HL-60 (cell line): ENCODE measurements at places on chromosomes 6 and 20.
A peak's percentile ranks its signal among the peaks of the same experiment; 100 is the strongest.

DNA sequence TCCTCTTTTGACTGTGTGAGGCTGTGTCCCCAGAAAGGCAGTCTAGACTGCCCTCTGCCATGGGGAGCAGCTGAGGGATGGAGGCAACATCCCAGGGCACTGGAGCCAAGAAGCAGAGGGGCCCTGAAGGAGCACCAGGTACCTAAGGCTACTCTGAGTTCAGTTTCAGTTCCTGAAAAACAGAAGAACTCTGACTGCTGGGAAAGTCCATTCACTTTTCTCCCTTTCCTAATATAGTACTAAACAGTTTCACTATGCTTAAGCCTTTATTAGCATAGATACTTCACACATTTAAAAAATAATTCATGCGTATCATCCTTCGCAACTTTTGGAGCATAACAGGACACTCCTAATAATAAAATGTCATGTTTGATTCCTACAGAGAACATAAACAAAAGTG, 130.0 kb downstream of the FOXC1 start:
- DNase-seq, result no peak

- DNase-seq, result no peak
Observed at GRCh38 chr6:29107758-29108157, at the start of gene OR2J3. OR2J3 (plus strand) TSS chr6:29108058; CDS start chr6:29111891, 3,833 bp downstream.

GRCh38 chr6:40427196-40427595, 160.0 kb downstream of the LRFN2 start:
- DNase-seq, result no peak

- no peak for DNase-seq
Observed at GRCh38 chr6:16089232-16090062, 39.4 kb upstream of the MYLIP start.

DNA sequence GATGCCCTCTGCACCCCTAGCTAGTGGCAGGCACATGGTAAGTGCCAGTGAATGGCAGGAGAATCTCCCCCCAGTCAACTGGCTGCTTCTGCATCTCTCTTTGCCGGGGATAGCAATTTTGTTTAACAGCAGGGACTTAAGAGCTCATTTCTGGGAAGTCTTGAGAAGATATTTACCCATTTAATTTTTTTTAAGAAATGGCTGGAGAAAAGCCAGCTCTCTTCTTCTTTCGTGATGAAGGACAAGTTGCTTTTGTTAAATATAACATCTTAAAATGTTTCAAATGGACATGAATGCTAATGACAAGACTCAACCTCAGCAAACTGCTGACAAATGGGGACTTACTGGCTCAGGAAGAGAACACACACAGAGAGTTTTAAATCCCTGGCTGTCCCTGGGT, 55.0 kb upstream of the IYD start:
- DNase-seq, result no peak

- DNase-seq, result no peak
Observed at GRCh38 chr6:12062605-12063004, 50.5 kb downstream of the HIVEP1 start.

DNA sequence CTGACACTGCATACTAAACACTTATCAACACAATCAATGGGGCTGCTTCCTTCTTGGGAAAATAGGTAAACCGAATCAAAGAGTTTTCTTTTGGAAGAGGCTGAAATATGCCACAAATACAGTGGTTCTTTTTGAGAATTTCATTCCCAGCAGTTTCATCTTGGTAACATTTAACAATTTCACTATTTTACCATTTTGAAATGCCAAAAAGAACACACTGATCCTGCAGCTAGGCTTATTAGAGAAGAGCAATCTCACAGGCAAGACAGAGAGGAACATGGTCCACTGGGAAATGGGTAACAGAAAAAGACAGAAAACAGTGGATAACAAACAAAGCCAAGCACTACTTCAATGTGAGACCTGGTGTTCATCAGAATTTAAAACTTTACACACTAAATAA, 2.5 kb downstream of the CNR1 start:
- DNase-seq, result no peak

- DNase-seq, result peak; percentile 5
Observed at GRCh38 chr6:159217595-159218275, 48.5 kb downstream of the FNDC1 start.

- DNase-seq, result no peak
Observed at GRCh38 chr20:59644371-59644939, 40.1 kb downstream of the PHACTR3 start.

- no peak for DNase-seq
Observed at GRCh38 chr20:45069261-45069660, 31.7 kb downstream of the KCNS1 start.

- DNase-seq, result peak; percentile 2
Observed at GRCh38 chr6:9412951-9413559, 977.7 kb upstream of the SLC35B3 start.

DNA sequence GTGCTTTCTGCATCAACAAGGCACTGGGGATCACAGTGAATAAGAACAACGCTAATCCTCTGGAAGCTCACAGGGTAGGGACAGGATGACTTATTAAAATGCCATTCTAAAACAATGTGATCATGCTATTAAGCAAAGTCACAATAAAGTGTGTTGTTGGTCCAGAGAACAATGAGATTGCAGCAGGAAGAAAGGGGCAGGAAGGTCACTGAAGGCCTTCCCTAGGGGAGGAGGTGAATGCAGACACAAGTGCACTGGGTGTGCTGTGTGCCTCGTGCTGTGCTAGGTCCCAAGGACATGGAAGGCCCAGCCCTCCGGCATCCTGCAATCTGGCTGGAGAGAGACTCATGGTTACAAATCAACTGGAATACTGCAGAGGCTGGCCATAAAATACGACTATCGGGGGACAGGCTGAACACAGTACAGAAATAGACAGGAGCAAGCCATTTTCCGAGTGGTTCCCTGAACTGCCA, 55.7 kb downstream of the LYRM4 start:
- DNase-seq, result no peak

DNA sequence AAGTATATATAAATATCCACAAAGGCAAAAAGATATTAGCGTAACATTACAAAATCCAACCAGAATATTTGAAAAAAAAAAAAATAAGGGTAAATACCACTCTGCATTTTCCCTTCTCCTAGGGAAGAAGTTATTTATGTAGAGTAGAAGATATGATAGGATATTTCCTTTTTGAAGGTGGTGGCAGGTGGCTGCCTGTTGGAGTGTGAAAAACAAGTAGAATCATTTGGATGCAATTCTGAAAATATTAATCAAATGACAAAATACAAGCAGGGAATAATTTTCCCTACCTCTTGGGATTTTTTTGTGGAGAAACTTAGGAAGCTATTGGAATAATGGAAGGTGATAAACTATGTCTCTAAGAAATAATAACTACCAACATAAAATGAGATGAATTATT, 62.5 kb upstream of the OGFRL1 start:
- no peak for DNase-seq

GRCh38 chr20:4563031-4563430, 158.7 kb upstream of the PRND start:
- DNase-seq, result no peak

DNA sequence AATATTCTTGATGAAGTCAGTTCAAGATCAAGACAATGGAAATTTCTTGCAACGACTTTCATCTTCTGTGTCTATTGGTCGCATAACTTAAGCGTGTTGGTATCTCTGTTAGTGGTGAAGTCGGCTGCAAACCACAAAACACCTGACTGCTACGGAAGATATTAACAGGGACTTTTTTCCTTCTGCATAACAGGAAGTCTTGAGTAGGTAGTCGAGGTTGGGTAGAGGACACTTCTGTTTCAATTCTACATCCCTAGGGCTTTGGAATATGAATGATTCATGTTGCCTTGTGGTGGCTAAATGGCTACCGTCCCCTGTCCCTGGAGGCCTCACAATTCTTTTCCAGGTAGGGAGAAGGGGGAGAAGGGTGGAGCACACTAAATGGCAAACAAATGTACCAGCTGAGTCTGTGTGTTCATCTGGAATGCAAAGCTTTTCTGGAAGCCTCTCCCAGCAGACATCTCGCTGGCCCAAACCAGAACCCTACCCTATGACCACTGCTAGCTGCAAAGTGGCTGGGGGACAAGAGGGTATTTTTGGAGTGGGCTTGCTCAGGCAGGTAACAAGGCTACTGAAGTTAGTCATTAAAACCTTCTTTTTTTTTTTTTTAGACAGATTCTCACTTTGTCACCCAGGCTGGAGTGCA, 34.6 kb upstream of the NKX2-2 start:
- no peak for DNase-seq

DNA sequence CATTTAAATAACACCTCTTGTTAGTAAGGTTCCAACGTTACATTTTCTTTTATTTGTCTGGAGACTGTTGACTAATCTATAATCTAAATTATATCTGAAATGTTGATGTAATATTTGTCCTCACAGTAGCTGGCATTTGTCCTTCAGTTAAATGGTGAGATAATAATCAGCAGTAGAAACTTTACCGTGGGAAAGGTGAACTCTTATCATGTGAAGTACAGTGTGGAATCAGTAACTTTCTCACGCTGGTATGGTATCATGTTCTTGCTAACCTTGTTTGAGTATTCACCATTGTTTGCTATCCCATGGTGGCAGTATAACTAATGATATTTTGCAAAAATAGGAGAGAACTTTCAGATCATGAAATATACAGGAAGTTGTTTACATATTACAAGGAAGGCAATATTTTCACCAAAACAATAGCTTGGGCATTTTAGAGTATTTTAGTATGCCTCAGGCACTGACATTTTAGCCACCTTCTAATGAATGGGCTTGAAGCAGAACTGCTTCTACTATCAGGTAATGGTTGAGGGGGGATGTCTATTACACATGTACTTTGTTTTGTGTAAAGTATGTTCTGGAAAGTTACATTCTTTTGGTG, 4.8 kb downstream of the GMNN start:
- no peak for DNase-seq

DNA sequence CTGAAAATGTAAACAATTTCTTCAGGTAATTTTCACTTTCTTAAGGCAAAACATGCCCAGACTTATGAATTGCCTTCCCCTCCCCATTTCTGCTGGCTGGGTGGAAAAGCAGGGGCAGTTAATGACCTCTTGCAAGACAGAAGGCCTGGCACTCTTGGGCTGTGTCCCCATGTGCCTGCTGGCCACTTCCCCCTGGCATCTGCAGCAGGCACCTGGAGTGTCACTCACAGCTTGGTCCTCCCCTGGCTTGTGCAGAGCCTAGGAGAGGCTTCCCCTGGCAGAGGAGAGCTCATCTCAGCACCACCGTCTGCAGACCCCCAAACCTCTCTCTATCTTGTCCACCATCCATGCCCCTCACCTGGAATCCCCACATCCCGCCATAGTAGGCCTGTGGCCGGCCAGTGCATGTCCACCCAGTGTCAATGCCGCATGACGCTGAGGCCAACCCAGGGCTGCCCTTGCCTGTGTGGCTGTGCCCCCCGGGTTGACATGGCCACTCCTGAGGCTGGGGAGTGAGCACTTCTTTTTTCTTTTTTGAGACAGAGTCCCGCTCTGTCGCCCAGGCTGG, 83.5 kb upstream of the SLC22A23 start:
- DNase-seq, result no peak

DNA sequence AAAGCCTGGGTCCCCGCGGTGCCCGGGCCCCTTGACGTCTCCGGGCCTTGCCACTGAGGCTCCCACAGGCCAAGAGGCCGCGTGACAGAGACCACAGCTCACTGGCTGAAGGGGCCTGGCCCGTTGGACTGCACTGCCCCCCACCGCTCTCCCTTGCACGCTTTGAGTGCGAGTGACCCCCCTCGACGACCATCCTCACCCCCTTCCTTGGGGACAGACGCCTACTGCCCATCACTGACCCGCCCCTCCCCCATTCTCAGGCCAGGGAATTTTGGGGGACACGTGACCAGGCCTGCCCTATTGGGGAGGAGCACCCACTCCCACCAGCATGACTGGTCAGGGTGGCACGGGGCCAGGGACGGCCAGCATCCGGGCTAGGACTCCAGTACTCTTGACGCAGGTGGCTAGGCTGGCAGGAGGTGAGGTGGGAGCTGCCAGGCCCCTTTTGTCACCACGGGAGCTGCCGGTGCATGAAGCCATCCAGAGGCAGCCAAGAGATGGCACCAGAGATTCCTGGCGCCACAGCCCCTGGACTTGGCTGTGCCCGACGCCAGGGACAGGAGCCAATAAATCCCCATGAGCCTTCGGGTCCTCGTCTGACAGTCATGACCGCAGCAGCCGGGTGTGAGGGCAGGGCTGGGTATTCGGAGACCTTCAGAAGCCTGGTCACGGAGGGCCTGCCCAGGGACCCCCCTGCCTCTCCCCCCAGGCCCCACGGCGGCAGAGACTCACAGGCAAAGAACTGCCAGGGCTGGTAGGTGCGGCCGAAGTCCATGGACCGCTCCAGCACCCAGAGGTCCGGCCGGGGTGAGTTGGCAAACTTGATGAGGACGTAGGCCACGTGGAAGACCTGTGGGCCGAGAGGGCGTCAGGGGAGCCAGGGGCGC, 14.5 kb downstream of the LAMA5 start:
- DNase-seq, result no peak

GRCh38 chr6:107116328-107116892, 1.1 kb upstream of the BEND3 start:
- DNase-seq, result peak; percentile 51

DNA sequence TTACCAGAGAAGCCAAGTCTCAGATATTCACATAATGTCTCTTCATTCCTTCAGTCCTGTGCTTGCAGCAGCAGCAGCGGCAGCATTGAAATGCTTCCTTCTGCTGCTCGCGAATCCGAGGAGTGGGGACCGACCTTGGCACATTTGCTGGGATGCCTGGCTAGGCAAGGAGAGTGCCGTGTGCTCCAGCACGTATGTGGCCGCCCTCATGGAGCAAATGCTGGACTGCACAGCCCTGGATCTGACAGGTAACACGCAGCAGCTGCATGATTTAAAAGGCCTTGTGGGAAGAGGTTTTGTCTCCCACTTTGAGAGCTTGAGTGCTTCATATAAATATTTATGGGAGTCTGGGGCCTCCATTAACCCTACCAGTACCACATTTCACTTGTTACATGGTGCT, 9.9 kb downstream of the MAFB start:
- DNase-seq, result no peak

- DNase-seq, result no peak
Observed at GRCh38 chr6:168028181-168028580, 30.7 kb downstream of the KIF25 start.

- DNase-seq, result no peak
Observed at GRCh38 chr6:44820321-44820720, 432.8 kb downstream of the CDC5L start.

- no peak for DNase-seq
Observed at GRCh38 chr20:57436223-57436545, 45.0 kb downstream of the RBM38 start.

DNA sequence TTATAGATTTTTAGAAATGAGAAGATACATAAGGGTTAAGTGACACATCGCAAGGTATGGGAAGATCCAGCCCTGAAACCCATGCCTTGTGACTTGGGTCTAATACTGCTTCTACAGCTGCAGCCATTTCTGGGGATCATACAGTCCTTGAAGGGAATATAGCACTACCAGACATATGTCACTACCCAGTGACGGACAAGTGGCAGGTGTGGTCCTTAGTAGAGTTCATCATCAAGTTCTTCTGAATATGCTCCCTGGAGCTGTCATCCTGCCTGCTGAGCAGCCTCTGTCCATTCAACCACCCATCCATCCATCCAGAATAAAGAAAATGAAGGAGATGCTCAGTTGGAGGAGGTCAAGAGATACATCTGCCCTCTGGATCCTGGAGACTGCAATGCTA, 118.6 kb upstream of the ASF1A start:
- no peak for DNase-seq
